MG63 (cell line): ENCODE measurements at places on chromosomes 2 and 18.
A peak's percentile ranks its signal among the peaks of the same experiment; 100 is the strongest.

DNA sequence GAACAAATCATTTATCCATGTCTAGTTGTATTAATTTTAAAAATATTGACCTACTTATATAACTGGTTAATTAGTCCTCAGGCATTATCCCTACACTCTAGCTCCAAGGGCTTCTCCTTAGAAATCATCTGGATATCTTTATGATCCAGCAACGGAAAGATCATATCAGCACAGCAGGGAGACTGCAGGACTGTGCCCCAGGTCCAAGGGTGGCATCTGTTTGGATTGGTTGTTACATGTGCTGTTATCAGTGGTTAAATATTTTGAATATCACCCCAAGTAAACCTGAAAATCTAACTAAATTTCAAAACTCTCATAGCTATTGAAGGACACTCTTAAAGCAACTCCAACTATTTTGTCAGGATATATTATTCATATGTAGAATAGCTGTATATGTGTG is 556.2 kb upstream of the ZEB2 start:
- DNase-seq = no peak

DNA sequence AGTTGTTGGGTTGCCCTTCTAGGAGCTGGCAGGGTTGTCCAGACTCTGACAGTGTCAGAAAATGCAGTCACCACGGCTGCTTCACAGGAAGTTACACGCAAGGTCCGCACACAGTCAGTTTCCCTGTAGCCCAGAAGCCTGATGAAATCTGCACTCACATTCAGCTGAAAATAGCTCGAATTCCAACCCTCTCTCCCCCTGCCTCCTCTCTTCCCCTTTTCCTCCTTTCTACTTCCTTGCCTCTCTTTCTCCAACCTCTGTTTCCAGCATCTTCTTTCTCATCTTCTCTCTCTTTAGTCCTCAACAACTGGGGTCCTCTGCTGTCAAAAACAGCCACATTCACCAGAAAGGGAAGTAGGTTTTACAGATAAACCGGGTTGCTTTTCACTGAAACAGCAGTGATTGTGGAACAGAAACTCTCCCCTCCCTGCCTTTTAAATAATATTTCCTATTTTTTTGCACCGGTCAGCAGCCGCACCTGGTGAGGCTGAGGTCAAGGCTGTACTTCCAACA is 69.3 kb downstream of the BCL11A start:
- DNase-seq = no peak

GRCh38 chr18:63588909-63589308 is 1.8 kb downstream of the SERPINB13 start:
- DNase-seq = no peak

- no peak for DNase-seq
These were observed 284.6 kb downstream of the PHLPP1 start for GRCh38 chr18:62999921-63000320.

DNA sequence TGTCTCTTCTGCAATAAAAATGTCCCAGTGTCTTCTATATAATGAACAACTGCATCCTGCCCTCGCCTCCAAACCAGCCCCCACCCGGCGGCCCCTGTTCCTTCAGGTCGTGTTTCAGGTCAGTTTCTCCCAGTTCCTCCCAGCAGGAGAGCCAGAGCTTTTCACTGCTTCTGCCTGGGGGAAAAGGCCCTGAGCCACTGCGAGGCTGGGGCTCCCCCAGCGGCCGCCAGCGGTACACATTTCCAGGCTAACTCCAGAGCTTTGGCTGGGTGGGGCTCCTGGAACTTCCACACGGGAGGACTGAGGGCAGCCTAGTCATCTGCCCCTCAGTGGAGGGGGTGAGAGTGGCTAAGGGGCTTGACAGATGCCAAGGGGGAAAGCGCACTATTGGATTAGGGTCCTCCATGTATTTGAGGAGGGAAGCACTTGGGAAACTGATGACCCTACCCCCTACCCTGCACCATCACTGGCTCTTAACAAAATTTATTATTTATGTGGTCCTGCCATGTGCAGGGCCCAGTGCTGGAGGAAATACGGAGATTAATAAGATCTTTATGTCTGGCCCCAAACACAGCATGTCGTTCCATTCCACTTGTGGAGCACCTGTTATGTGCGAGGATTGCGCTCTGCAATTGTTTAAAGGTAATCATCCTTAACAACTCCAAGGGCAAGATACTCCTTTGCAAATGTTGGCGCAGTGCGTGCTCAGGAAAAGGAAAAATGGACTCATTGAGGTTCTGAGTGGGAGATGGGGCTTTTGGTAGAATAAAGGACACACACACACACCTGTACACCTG is 17.3 kb upstream of the CYS1 start:
- peak; percentile 71 for DNase-seq

- DNase-seq = peak; percentile 7
These were observed 864.8 kb downstream of the EPHA4 start for GRCh38 chr2:220707261-220707660.

DNA sequence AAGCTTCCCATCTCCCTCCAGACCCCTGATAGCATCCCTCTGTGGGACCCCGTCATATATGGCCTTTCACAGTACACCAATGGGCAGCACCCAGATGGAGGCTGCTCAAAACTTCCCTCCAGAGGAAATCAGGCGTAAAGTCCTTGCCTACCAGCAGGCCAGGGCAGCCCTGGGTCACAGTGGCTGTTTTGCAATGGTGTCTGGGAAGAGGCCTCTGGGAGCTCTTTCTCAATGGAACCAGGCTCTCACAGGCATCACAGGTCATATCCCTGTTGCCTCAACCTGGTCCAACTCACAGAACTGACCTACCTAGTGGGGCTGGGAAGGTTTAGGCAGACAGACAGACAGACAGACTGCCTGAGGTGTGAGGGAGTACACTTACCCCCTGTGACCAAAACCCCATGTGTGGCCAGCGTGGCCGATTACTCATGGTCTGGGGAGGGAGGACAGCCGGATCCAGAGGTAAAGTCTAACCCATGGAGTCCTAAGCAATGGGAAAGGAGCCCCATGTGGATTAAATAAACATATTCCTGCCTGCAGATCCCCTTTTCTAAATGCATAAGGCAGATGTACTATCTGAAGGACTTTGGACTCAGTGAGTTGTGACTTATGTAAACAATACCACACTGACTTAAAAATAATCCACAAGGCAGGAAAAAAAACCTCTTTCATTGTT is 58.2 kb downstream of the BCL2L11 start:
- DNase-seq = peak; percentile 21

DNA sequence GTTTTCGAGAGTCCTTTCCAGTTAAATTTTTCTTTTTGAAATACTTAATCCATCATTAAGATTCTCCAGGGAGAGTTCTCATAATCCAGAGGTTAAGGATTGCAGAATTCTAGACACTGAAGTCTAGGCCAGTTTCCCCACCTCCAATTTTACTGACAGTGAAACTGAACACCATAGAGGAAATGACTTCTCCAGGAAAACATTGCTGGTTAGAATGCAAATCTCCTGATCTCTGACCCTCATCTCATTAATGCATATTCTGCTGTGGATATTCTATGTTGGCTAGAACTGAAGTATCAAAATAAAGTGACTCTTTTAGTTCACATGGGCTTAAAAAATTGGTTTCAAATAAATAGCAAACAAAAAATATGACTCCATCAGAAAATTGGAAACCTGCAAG is 105.8 kb upstream of the UGP2 start:
- DNase-seq = no peak

DNA sequence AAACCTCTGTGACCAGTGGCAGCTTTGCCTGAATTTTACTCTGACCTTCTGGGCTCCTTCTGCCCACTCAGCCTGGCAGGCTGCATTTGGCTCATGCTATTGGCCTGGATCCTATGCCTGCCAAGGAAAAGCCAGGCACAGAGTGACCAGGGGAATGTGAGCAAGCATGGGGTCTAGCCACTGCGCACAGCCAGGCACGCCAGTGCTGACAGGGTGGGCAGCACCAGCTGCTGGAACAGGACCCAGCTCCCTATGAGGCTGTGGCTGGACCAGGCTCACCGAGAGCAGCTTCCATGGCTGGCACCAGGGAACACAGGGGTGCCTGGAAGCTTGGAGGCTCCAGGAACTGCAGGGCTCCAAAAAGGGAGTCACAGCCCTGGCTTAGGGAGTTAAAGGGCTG is 311.5 kb upstream of the SYT4 start:
- no peak for DNase-seq

GRCh38 chr2:210318891-210319290 is 3.9 kb upstream of the MYL1 start:
- no peak for DNase-seq

DNA sequence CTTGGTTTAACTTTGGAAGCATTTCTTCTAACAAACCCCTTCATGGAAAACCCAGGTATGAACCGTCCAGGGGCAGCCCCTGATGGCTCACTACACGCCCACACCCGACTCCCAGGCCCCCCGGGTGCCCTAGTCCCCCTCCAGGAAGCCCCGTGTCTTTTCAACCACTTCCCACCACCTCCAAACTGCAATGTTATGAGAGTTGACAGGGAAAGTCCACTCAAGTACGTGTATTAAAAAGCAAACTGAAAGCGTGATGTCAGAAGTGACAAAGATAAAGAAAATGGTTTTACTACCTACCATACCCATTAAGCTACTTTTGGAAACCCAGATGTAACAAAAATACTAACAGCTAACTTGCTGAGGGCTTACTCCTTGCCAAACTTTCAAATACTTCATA is 51.5 kb downstream of the L3MBTL4 start:
- no peak for DNase-seq

DNA sequence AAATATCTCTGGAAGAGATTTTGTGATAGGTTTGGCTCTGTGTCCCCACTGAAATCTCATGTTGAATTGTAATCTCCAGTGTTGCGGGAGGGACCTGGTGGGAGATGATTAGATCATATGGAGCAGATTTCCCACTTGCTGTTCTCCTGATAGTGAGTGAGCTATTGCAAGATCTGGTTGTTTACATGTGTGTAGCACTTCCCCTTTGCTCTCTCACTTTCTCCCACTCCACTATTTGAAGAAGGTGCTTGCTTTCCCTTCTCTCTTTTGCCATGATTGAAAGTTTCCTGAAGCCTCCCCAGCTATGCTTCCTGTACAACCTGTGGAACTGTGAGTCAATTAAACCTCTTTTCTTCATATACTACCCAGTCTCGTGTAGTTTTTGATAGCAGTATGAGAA is 97.0 kb upstream of the FN1 start:
- DNase-seq = no peak

- no peak for DNase-seq
These were observed 139.8 kb downstream of the CHST9 start for GRCh38 chr18:27045342-27045741.

- peak; percentile 45 for DNase-seq
These were observed 8.3 kb upstream of the RBM43 start for GRCh38 chr2:151269798-151270568.

GRCh38 chr18:45980229-45980628 is 13.1 kb upstream of the EPG5 start:
- DNase-seq = no peak

DNA sequence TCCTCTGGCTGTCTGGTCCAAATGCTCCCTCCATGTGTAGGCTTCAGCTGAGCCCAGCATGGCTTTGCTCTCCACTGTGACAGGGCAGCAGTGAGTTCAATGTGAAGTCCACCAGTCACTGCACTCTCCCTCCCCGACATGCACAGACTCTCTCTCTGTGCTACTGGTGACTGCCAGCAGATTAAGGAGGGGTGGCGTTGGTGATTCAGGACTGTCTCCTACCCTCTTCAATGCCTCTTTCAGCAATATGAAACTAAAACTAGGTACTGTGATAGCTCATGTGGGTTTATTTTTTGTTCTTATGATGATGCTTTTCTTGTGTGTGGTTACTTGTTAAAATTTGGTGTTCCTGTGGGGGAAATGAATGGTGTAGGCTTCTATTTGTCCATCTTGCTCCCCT is 201.0 kb upstream of the RBMS1 start:
- no peak for DNase-seq

GRCh38 chr2:44941551-44942234 is at the start of gene SIX3:
Gene SIX3, plus strand, starts transcription at chr2:44941702. Its CDS starts 403 bp downstream, at chr2:44942105.
- peak; percentile 56 for DNase-seq

GRCh38 chr2:234212534-234212933 is 162.0 kb downstream of the SPP2 start:
- no peak for DNase-seq

- peak; percentile 63 for DNase-seq
These were observed 40.9 kb upstream of the TRIM43B start for GRCh38 chr2:95525294-95526035.

DNA sequence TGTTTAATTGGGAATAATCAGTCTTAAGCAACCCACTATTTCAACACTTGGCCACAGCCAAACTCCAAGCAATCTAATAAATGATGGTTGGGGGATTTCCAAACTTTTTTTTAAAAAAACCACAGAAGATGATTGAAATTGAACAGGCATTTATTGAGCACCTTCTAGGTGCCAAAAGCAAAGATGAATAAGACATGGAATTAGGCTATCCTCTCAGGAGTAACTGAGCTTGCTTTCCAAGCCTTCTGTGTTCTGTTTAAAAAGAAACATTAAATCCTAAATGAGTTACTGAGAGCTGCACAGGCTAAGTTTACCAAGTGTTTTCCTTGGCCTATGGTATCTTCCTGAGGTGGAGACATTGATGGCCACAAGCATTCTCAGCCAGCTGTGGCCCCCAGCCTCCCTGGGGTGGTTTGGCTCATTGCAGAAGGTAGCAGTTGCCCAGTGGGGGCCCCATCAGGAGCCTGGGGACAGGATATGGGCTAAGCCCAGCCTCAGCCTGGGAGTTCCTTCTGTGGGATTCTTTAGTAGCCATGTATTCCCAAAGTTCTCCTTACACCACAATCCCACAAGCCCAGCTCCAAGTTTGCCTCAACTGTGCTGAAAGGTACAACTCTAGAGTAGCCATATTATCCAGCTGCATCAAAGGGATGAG is 174.3 kb downstream of the C1D start:
- DNase-seq = peak; percentile 58

- DNase-seq = no peak
These were observed 64.9 kb downstream of the NCKAP5 start for GRCh38 chr2:133503323-133503722.

DNA sequence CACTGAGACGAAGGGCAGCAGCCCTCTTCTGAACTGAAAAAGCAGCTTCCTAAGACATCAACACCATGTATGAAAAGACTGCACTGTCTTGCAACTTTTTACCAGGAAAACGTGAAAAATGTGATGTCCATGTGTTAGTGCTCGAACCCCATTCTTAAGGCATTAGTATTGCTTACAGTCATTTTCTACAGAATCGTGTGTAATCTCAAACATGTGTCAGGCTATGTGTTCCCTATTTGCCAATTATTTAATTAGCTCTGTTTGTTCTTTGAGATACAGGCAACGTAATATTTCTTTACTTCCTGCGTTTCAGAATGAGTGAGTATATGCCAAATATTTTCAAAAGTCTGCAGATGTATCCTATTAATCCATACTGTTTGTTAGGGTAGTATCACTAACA is 307.7 kb upstream of the CCDC68 start:
- no peak for DNase-seq

- peak; percentile 75 for DNase-seq
These were observed 5.0 kb upstream of the TET3 start for GRCh38 chr2:73979686-73980085.

DNA sequence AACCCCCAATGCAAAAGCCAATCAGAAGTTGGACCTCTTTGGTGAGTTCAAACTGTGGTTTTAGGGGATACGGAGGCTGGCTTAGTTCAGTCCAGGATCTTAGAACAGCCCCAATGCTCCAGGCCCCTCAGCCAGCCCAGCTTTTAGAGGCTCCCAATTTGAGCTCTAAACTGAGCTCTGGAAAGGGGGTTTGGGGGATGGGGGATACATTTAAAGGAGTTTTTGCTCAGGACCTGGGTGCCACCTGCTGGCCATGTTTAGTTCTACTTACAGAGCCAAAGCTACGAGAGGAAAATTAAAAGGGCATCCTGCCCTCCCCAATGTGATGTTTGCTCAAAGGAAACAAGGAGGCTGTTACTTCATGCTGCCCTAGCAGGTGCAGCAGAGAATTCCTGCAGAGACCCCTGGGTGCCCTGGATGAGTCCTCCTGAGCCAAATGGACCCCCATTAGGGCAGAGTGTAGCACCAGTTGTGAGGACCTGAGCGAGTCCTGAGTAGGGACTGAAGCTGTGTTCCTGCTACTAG is 15.9 kb upstream of the TMEM214 start:
- DNase-seq = peak; percentile 47
